Mesothelial cell of epicardium (in vitro differentiated cells): ENCODE measurements at places on chromosomes 2 and 18.

GRCh38 chr18:7358989-7359726, 128.3 kb downstream of the LRRC30 start:
- no peak for DNase-seq

DNA sequence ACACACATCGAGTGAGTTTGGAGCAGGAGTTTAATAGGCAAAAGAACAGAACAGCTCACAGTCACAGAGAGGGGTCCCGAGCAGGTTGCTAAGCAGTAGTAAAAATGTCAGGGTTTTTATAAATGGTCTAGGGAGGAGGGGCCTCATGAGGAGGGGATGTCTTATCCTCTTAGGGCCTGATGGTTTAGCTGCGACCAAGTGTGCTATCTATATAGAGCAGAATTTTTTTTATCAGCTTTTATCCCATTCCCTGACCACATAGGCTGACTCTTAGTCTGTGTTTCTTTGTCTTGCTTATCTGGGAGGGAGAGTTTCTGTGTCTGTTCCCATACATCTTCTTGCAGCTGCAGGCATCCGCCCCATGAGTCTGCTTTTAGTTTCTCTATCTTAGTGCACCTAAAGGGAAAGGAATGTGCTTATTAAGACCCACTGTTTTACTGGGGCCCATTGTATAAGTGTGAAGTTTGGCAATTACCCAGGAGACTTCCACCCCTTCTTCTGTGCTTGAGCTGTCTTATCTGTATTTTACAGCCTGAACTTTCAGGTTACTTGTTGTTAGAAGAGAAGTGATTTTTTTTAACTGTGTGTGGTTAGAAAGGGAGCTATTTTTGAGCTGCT, 30.4 kb upstream of the GMCL1 start:
- DNase-seq = peak; percentile 46

DNA sequence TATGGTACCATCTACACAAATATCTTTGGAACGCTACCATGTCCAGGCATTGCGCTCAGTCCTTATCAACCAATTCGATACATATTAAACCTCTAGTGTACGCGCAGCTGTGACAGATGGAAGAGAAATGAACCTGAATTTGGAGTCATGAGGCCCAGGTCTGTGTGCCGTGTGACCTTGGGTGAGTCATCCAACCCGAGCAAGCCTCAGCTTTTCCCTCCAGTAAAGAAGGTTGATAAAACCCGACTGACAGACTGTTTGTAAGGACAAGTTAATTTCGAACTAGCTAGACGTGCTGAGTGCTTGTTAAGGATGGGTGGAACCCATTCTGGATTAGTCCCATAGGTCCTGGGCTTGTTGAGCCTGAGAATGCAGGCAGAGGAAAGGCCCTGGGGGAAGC, 28.2 kb downstream of the GREB1 start:
- DNase-seq = no peak

DNA sequence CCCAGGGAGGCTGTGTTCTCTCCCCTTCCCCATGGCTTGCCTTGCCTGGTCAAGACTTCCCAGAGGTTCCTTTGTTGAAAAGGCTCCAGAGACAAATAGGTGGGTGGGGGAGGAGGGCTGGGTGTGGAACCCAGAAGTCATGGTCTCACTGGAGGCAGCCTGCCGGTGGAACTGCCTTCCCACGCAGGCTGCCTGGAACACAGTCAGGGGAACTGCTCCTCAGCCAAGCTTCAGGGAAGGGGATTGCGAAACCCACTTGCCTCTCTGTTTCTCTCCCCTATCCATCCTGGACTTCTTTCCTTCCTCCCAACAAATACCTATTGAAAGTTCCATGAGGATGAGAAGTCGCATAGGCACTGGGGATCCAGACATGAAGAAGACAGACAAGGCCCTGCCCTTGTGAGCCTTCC, 31.6 kb downstream of the MARCO start:
- DNase-seq = no peak

GRCh38 chr2:224722250-224722649, 6.1 kb upstream of the CCDC195 start:
- no peak for DNase-seq

- no peak for DNase-seq
Measured at GRCh38 chr2:173373290-173373689, 18.6 kb downstream of the CDCA7 start.

- DNase-seq = no peak
Measured at GRCh38 chr18:23397907-23398306, 55.2 kb upstream of the RIOK3 start.

GRCh38 chr18:79343567-79344207, 52.0 kb upstream of the NFATC1 start:
- DNase-seq = no peak

- DNase-seq = no peak
Measured at GRCh38 chr2:96342085-96342484, 6.5 kb downstream of the NCAPH start.

DNA sequence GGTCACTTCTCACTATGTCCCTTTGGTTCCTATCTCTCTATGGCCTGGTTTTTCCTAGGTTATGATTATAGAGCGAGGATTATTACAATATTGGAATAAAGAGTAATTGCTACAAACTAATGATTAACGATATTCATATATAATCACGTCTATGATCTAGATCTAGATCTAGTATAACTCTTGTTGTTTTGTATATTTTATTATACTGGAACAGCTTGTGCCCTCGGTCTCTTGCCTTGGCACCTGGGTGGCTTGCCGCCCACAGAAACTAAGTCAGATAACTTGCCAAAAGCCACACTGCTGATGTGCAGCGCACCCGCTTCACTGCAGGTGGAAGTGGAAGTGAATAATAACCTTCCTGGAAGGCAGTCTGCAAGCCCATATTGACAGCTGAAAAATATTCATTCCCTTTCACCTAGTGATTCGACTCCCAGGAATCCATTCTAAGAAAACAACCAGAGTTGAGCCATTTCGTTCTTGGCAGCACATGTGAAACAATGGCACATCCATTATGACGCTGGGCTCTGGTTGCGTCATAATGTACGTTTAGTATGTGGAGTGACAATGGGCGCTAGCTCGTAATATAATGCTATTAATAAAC, 725 bp upstream of the ANKRD53 start:
- peak; percentile 36 for DNase-seq

GRCh38 chr2:159256159-159256558, 30.3 kb downstream of the WDSUB1 start:
- no peak for DNase-seq

DNA sequence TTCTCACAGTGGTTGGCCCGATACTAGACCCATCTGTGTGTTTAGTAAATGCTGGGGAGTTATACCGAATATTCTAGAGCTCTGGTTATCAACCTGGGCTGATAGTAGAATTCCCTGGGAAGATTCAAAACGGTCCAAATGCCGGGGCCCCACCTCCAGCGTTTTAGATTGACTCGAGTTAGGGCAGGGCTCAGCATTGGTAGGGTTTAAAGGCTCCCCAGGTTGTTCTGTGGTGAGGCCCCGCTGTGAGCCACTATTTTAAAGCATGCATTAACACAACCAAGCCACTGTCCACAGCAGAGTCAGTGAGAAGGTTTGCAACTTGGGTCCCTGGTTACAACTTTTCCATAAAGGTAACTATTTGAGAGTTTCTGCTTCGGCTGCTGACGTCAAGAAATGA, 73.6 kb downstream of the DYSF start:
- DNase-seq = no peak

- no peak for DNase-seq
Measured at GRCh38 chr2:7693246-7694075, 776.2 kb downstream of the RNF144A start.

- DNase-seq = no peak
Measured at GRCh38 chr2:85584857-85585780, 888 bp downstream of the VAMP5 start.

- DNase-seq = no peak
Measured at GRCh38 chr18:31943878-31944816, 1.2 kb upstream of the TRAPPC8 start.

DNA sequence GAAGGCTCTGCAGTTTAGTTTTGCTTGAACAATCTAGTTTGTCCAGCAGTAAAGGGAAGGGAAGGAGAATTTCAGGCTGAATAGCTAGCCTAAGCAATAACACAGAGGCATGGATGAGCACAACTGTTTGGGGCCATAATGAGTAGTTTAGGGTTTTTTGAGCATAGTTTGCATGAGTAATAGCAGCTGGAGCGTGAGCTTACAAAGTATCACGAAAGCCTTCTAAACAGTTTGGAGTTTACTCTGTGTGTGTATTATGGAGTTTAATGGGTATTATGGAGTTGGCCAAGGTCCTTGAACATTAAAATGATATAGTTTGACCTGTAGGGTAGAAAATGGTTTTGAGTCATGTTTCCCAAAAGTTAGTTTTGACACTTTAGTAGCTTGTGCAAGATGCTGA, 782.3 kb downstream of the ERBB4 start:
- no peak for DNase-seq

GRCh38 chr2:186437719-186438118, 48.3 kb upstream of the ZC3H15 start:
- no peak for DNase-seq

- DNase-seq = no peak
Measured at GRCh38 chr2:95285542-95285932, 11.3 kb downstream of the PROM2 start.

DNA sequence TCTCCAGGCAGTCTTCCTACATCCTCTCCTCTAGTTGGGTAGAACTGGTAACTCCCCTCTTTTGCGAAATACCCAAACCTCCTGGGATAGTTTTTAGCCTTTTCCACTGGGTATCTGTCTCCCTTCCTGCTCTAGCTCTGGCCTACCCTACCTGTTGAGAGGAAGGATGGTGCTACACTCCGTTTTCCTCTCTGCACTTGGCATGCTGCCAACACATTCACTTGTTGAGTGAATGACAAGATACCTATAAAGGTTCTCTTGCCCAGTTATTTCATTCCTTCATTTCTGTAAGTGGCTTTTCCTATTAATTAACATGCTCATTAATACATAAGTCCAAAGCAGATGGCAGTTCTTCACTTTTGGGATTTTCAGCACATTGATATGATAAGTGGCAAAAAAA, 293.8 kb downstream of the CNTNAP5 start:
- no peak for DNase-seq

DNA sequence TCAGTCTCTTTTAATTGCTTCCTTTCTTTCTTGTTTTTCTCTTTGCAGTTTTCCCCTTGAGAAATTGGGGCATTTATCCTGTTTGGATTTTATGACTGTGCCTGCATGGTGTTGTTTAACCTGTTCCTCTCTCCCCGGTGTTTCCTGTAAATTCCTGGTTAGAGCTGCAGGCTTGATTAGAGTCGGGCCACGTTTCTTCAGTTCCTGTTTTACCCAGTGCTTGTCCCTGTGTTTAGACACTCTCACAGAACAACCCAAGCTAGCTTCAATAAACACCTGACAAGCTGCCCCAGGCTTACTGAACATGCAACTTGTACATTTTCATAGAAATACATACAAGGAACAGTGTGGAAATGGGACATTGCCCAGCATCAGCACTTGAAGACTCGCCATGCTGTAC, 53.9 kb downstream of the NGEF start:
- DNase-seq = no peak

DNA sequence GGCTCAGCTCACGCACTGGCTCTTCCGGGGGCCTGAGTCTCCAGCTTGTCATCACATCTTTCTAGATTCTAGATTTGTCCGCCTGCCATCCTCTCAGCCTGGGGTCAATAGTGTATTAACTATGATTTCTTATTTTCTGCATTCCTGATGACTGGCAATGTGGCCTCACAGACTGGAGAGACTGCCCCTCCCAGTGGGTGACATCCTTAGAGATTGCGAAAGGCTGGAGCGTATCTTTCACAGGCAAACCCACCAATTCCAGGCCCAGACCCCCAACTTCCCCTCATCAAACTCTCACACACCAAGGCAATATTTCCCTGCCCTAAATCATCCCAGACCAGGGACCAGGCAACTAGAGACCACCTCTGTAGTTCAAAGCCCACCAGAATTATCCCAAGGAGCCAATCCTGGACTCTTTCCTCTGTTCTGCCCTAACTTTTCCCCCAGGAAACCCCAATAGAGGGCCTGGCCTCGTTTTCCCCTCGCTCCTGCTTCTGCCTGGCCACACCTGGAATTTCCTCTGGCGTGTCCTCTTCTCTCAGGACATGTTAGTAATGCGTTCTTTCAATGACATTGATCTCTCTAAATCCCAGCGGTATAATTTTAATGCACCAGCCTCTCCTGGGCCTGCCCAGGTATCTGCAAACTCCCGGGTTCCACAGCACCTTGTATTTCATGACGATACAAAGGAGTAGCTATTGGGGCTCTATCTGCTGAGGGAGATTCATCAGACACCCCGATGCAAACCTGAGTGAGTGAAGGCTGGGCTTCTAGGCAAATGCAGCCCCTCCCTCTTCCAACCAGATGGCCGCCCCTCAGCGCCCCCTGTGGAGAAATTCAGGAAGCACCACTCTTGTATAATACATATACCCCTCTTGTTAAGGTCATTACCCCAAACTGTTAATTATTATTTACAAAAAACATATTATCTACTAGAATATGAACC, 2.4 kb upstream of the KCNF1 start:
- DNase-seq = no peak

DNA sequence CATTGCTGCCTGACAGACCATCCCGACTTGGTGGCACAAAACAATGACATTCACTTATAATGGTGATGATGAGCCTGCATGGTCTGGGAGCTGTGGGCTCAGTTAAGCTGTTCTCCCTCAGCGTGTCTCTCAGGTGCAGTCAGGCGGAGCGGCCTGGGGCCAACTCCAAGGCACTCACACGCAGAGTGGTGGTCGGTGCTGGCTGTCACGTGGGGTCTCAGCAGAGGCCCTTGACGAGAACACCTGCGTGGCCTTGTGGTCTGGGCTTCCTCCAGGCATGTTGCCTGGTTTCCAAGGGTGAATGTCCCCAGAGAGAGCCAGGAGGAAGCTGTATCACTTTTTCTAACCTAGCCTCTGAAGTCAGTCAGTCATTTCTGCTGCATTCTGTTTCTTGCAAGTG, 29.8 kb downstream of the ARMC9 start:
- DNase-seq = no peak

GRCh38 chr2:233544200-233544610, 22.4 kb downstream of the USP40 start:
- no peak for DNase-seq

DNA sequence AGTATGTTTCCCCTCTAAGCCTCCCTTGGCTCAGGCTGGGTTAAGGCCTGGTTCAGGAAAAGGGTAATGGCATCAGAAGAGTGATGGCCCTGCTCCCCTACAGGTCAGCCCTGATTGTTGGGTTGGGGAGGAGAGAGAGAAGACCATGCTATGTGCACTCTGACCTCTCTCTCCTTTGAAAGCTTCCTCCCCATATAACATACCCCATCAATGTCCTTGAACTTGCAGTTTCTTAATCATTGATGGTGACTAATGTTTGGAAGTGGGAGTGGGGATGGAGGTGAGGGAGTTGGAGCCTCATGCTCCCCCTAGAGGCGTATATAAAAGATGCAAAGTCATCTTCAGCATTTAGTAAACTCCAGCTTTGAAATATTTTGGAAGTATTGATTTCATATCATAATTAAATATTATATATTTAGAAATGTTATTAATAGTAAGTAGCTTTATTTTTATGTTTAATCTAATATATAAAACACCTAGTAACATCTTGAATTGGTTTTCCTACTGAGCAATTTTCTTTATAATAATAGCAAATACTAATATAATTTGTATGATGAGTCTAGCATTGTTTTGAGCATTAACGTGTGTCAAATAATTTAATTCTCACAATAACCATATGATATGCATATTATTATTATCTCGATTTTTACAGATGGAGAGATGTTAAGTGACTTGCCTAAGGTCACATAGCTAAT, 8.8 kb downstream of the PLCL1 start:
- no peak for DNase-seq
